ENCODE measurements at places on chromosomes 13 and 19. TPM values are rescaled to one million over a fixed set of nuclear protein-coding genes. Genes with fewer than 3 reads are reported as not detected.
A peak's percentile ranks its signal among the peaks of the same experiment; 100 is the strongest.

DNA sequence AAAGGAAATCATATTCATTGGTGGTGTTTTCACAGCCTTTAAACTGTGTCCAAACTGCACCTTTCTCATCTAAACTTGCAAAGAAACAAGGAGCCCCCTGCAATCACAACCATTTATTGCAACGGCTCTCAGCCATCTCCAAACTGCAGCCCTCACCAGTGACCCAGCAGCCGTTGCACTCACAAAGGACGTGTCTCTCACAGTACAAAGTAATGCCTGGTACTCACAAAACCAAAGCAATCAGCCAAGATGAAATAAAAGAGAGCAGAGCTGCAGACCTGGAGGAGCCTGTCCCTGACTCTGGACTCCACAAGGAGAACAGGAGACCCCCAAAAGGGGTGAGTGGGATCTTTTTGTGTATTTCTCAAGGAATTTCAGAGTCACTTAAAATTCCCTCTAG is 20.2 kb upstream of the CEACAM21 start:
- DNase-seq: no peak

DNA sequence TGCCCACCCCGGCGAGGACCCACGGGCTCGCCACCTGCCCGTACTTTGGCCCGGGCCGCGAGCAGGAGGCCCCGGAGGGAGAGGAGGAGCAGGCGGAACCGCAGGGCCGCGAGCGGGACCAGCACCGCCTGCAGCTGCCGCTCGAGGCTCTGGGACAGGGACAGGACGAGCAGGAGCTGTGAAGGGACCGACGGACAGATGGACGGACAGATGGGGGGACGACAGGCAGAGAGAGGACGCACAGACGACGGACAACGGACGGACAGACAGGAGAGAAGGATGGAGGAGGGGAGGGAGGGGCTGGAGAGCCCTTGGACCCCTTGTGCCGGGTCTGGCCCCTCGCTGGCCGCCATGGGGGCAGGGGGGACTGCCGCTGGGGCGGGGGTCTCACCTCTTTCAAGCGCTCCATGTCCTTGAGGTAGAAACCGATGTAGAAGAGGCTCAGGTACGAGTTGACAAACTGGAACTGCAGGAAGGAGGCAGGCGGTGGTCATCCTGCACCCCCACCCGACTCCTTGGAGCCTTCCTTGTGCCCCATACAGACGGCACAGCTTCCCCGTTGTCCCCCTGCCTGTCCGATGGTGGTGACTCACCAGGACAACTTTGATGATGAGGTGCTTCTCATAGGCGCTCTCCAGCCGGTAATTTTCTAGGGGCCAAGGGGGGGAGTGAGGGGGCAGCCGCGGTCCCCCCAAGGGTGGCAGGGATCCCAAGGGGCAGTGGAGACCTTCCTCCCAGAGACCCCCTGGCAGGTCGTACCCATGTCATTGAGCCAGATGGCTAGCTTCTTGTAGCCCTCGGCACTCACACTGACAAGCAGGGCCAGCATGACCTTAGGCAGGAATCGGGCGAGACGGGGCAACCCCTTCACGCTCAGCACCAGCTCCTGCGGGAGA is 5.0 kb downstream of the ANO8 start:
- DNase-seq: no peak

GRCh38 chr13:33125821-33126570 is 109.8 kb downstream of the KL start:
- peak; percentile 56 for DNase-seq

DNA sequence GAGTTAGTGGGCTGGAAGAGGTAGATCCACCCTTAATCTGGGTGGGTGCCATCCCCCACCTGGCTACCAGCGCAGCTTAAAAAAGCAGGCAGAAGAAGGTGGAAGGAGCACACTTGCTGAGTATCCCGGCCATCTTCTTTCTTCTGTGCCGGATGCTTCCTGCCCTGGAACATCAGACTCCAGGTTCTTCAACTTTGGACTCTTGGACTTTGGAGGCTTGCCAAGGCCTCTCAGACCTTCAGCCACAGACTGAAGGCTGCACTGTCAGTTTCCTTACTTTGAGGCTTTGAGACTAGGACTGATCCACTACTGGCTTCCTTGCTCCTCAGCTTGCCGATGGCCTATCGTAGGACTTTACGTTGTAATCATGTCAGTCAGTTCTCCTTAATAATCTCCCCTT is 127.6 kb upstream of the GPC6 start:
- DNase-seq: no peak

DNA sequence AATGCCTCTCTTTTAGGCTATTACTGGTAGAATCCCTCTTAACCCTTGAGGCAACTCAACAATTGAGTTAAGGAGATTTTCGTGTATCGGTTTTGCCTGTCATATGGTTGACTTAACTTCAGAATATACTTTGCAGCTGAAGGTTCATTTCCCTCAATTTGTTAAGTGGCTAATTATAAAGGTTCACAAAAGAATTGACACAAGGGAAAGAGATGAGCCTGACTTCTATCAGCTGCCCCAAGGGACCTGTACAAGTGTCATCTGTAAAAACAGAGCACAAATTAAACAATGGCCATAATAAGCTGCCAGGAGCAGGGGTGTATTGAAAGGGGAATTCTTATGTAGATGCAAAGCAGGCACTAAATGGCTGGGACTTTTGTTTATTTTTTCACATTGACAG is 334.8 kb upstream of the OBI1 start:
- DNase-seq: no peak

- DNase-seq: no peak
These were observed 2.1 kb upstream of the CDX2 start for GRCh38 chr13:27971236-27971645.

GRCh38 chr13:114237415-114238112 is 2.9 kb downstream of the CDC16 start:
- DNase-seq: no peak

GRCh38 chr19:31292639-31293185 is 56.5 kb downstream of the TSHZ3 start:
- no peak for DNase-seq

- no peak for DNase-seq
These were observed 59.5 kb downstream of the KLF12 start for GRCh38 chr13:74074723-74075122.

DNA sequence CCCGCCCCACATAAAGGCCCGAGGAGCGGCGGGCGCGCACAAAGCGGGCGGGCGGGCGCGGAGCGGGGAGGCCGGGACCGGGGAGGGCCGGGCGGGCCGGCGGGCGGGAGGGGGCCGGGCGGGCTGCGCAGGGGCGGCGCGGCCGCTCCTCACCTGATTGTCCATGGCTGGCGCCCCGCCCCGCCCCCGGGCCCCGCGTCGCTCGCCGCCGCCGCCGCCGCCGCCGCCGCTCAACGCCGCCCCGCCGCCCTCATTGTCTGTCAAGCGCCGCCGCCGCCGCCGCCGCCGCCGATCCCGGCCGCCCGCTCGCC is 200 bp downstream of the MLLT1 start:
- DNase-seq: no peak

DNA sequence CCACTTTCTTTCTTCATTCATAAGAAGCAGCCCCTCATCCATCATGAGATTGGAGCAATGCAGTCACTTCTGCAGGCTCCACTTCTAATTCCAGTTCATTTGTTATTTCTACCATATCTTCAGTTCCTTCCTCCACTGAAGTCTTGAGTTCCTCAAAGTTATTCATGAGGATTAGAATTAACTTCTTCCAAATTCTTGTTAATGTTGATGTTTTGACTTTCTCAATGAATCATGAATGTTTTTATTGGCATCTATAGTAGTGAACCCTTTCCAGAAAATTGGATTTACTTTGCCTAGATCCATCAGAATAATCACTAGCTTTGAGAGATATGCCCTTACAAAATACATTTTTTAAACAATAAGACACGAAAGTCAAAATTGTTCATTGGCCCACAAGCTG is 2567.7 kb upstream of the PCDH20 start:
- no peak for DNase-seq

GRCh38 chr13:37375724-37376123 is 222.8 kb downstream of the POSTN start:
- DNase-seq: no peak

- DNase-seq: no peak
These were observed 35.7 kb downstream of the STARD13 start for GRCh38 chr13:33249894-33250293.

DNA sequence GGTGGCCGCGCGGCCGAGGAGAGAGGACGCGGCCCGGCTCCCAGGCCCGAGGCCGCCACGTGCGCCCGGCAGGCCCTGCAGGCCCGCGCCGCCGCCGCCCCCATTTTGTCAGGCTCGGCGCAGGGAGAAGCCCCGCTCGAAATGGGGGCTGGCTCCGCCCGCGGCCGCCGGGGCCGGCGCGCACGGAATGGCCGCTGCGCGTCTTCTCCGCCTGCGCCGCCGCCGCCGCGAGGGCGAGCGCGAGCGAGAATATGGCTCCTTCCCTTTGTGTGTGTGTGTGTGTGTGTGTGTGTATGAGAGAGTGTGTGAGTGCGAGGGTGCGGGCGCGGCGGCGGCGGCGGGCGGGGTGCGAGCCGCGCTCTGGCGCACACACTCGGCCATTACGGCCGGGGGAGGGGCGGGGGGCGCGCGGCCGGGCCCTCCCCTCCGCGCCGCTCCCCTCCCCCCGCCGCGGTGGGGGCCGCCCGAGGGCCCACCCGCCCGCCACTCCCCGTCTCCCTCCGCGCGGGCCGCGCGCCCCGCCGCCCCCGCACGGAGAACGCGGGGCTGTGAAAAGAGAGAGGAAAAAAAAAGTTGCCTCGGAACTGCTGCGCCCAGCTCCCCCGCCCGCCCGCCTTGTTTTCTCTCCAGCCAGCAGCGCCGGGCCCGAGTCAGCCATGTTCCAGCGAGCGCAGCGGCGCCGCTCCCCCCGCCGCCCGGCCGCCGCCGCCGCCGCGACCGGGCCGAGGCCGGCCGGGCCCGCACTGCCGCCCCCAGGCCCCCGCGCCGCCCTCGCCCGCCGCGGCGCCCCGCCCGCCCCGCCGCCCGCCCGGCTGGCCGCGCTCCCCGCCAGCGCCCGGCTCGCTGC is 1.0 kb downstream of the HMGB1 start:
- peak; percentile 89 for DNase-seq

- DNase-seq: peak; percentile 55
These were observed 1.9 kb downstream of the CDK8 start for GRCh38 chr13:26255691-26256277.

NOVA2 gene
- 11.6 TPM for total RNA-seq

KLK14 gene
- total RNA-seq: 0.46 TPM

KRTDAP gene
- not detected for total RNA-seq

GNG7 gene
- 4.5 TPM for total RNA-seq

CATSPERD gene
- total RNA-seq: 8.2 TPM

CGB5 gene
- not detected for total RNA-seq

CAMSAP3 gene
- total RNA-seq: 30.4 TPM

THOP1 gene
- total RNA-seq: 70.5 TPM
